ENCODE measurements at places on chromosomes 13 and 19.
A peak's percentile ranks its signal among the peaks of the same experiment; 100 is the strongest.

DNA sequence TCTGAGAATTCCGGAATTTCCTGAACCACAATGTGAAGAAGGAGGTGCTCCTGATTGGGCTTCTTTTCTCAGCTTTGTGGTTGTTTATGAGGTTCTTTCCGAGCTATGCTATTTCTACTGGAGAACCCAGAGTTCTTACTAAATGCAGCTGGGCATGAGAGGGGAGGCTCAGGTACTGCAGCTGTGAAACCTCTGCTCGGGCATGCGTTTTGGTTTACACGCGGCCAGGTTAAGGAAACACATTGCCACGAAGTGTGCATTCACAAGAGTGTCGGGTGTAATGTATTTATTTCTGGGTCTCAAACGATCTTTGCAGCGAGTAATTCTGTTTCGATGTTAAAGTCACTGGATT, 661 bp upstream of the MIR17HG start:
- DNase-seq: no peak

DNA sequence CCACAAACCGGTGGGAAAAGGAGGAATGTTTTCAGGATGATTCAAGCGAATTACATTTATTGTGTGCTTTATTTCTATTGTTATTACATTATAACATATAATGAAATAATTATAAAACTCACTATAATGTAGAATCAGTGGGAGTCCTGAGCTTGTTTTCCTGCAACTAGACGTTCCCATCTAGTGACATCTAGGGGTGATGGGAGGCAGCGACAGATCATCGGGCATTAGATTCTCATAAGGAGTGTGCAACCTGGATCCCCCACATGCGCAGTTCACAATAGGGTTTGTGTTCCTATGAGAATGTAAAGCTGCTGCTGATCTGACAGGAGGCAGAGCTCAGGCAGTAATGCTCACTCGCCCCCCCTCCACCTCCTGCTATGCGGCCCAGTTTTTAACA, 54.5 kb downstream of the SPTBN4 start:
- peak; percentile 30 for DNase-seq

DNA sequence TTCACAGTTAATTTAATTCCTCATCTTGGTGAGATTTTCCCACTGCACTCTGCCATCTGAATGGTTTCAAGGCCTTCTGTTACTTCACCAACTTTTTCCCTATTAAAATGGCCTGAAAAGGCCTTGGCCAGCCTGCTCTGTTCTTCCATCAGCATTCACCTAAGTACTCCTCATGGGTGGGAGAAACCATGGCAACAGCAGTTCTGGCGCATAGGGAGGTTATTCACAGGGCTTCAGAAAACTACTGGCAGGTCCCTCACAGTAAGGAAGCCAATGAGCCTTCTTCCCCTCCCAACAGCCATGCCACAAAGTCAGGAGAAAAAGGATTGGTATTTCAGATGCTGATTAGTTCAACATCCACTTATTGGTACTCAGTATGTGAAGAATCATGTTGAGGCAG, 17.2 kb upstream of the GJB2 start:
- no peak for DNase-seq

DNA sequence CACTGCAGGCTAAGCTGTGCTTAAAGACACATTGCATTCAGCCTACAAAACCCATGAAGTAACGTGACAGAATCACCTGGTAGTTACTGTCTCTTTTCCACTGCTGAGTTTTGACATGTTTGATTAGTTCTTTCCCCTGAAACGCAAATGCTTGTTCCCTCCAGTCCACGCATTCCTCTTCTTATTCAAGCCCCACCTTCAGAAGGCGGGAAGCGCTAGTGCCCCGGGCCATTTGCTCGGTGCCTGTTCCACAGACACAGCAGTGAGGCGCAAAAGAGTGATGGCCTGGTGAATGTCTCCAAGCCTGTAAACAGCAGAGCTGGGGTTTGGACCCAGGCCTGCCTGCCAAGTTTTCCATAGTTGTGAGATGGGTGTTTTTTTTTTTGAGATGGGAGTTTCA, 10.9 kb downstream of the ACP4 start:
- no peak for DNase-seq

DNA sequence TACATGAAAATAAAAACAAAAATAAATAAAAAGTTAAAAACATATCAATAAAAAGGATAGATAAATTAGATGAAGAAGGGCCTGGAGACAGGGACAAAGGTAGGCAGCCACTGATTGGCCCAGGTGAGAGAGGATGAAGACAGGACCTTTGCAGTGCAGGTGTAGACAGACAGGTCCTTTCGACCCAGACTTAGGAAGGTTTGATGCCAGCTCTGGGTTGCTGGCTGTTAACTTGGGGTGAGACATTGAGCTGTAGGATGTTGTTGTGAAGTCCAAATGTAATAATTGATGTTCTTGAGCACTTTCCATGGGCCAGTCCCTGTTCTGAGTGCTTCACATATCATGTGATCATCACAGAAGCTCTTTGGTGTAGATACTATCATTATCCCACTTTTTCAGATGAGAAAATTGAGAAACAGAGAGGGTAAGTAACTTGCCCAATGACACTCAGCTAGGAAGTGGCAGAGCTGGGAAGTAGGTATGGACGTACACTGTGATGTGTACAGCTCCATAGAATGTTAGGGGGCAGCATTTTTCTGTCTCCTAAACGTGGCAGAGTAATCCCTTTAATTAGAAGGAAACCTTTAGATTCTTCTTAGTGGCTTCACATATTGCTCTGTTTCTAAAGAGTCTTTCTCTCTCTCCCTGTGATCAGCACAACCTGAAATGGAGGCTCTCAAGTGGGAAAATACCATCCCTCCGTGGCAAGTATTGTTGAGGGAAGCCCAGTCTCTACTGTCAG, 76.0 kb upstream of the STK24 start:
- DNase-seq: no peak

GRCh38 chr19:45125975-45126493, 33.1 kb downstream of the PPP1R37 start:
- DNase-seq: peak; percentile 36

DNA sequence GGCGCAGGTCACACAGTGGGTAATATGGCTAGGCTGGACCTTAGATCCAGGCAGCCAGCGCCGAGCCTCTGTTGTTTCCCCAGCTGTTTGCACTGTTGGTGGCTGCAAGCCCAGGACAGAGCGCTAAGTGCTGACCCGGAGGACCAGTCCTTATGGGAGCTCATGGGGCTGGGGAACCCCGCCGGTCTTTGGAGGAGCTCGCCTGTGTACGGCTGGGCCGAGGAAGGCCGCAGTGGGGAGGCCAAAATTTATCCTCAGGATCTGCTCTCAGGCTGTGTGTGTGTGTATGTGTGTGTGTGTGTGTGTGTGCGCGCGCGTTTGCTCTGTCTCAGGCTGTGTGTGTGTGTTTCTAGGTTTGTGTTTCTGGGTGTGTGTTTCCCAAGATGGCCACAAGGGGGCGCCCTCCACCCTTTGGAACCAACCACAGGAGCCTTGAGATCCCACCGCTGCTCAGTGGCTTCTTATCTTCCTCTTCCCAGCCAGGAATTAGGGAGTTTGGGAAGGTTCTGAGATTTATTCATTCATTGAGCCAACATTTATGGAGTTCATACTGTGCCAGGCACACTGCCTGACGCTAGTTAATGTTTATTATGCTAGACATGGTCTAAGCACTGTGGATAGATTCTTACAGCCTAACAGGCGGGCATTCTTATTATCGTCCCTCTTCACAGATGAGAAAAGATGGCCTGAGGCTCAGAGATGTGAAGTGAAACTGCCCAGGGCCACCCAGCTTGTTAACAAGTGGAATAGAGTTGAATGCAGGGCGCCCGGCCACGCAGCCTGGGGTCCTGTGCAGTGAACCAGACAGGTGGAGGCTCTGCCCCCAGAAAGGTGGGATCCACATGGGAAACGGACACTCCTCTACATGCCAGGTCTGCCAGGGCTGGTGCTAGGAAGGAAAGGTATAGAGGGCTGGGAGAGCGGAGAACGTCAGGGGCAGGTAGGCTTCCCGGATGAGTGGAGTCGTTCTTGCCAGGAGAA, 13.0 kb downstream of the PGLYRP1 start:
- DNase-seq: peak; percentile 70

DNA sequence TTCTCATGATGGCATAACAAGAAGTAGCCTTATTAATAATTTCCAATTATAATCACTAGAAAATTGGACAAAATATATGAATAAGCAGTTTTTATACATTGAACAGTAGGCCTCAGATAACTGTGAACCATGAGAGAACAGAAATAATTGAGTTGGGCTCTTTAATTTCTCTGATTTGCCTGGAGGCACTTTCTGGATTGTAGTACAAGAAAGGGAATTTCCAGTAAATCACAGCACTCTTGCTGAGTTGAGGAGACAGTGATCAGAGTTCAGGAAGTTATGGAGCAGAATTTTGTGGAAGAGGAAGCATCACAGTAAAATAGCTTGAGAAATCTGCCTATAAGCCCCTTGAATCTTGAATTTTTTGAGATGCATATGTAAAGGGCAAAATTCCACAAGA, 216.2 kb downstream of the MAB21L1 start:
- DNase-seq: no peak

DNA sequence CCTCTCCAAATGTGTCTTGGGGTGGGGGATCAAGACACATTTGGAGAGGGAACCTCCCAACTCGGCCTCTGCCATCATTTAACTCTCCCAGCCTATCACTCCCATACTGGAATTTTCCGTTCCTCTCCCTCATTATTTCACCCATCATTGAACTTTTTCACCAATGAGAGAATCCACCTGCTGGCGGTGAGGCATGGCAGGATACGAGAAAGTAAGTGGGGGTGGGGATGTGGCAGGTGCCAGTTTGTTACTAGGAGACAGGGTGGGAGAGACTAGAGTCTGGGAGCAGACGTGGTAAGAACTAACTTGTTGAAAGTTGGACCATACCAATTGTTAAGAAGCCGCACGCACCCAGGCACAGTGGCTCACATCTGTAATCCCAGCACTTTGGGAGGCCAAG, 6.9 kb downstream of the GIPR start:
- DNase-seq: no peak

DNA sequence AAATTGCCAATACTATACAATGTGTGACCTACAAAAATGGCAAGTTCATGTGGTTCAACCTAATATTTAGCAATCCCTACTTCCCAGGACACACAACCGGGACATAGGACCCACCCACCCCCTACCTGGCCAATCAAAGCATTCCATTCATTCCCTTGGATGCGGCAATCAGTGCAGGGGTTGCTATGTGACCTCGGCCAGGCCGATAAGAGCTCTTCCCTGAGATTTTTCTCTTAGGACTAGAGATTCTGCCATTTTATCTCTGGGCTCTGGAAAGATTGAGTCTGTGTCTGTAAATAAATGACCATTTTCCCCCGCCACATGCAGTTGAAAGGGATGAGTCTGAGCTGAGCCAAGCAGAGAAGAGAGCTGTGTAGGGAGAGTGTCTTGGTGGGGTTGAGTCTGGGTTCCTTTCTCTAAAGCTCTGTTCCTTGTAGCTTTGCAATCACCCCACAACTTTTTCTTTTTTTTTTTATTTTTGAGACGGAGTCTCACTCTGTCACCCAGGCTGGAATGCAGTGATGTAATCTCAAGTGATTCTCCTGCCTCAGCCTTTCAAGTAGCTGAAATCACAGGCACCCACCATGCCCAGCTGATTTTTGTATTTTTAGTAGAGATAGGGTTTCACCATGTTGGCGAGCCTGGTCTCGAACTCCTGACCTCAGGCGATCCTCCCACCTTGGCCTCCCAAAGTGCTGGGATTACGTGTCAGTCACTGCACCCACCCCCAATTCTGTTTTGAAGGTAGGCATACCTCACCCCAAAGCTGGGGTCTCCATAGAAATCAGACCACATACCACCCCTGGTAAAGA, 7.4 kb downstream of the IFNL1 start:
- DNase-seq: no peak

DNA sequence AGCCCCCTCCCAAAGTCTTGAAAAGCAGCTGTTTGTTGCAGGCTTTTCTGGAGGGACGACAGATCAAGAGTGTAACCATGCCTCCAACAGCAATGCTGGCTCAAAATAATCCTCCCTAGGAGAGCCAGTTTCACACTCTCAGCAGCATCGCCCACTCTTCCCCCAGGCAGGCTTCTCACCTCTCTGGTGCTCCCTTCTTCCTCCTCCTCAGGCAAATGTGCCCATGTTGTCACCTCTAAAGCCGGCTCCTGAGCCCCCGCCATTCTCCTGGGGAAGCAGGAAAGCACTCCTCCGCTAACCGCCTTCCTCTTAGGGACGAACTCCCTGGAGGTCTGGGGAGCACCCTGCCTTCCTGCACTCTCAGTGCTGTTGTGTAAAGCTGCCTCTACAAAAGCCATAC, 98.9 kb upstream of the SGCG start:
- DNase-seq: no peak
